Right renal cortex interstitium (tissue), 3 donors: ENCODE measurements at places on chromosomes 12 and 14. TPM values are rescaled to one million over a fixed set of nuclear protein-coding genes. Genes with fewer than 3 reads are reported as not detected.

The C1R gene
- 36.0 TPM for polyA plus RNA-seq

The MYF5 gene
- 0.14 TPM for polyA plus RNA-seq

The TGFB3 gene
- 12.0 TPM for polyA plus RNA-seq

The KLRG1 gene
- polyA plus RNA-seq: 3.0 TPM

The PLEKHG7 gene
- polyA plus RNA-seq: 0.76 TPM

The TEAD4 gene
- 18.6 TPM for polyA plus RNA-seq

The STXBP6 gene
- 8.8 TPM for polyA plus RNA-seq

The OAS2 gene
- polyA plus RNA-seq: 7.7 TPM

The LTBR gene
- 59.7 TPM for polyA plus RNA-seq

The IL26 gene
- not detected for polyA plus RNA-seq

The AICDA gene
- 0.39 TPM for polyA plus RNA-seq

The TMEM63C gene
- polyA plus RNA-seq: 2.1 TPM

The DCAF11 gene
- 77.3 TPM for polyA plus RNA-seq

The AGAP2 gene
- 1.2 TPM for polyA plus RNA-seq

The PLCZ1 gene
- polyA plus RNA-seq: 0.28 TPM

The CD163 gene
- 11.1 TPM for polyA plus RNA-seq

The FOXM1 gene
- 28.2 TPM for polyA plus RNA-seq

The FITM1 gene
- 0.79 TPM for polyA plus RNA-seq
